ENCODE measurements at places on chromosomes 3 and 15. TPM values are rescaled to one million over a fixed set of nuclear protein-coding genes. Genes with fewer than 3 reads are reported as not detected.

- DNase-seq = no peak
These were observed 85.3 kb upstream of the MBNL1 start for GRCh38 chr3:152183473-152183872.

GRCh38 chr3:27542476-27542875, 58.3 kb upstream of the SLC4A7 start:
- DNase-seq = no peak

DNA sequence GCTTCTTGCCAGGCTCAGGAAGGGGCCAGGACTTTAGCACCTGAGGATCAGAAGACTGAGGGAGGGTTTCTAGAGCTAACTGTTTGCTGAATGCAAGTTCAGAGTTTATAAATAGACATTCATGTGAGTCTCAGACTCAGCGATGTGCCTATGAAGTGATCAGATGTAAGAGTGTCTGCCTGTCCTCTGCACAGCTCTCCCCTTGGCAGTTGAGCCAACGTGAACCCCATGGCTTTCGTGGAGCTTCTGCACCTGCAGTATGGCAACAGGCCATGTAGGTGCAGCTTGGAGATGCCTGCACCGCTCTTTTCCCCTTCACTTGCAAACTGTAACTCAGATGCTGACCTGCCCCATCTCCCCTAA, 141.9 kb downstream of the CHDH start:
- no peak for DNase-seq

The PGBD4 gene
- 2.0 TPM for total RNA-seq

DNA sequence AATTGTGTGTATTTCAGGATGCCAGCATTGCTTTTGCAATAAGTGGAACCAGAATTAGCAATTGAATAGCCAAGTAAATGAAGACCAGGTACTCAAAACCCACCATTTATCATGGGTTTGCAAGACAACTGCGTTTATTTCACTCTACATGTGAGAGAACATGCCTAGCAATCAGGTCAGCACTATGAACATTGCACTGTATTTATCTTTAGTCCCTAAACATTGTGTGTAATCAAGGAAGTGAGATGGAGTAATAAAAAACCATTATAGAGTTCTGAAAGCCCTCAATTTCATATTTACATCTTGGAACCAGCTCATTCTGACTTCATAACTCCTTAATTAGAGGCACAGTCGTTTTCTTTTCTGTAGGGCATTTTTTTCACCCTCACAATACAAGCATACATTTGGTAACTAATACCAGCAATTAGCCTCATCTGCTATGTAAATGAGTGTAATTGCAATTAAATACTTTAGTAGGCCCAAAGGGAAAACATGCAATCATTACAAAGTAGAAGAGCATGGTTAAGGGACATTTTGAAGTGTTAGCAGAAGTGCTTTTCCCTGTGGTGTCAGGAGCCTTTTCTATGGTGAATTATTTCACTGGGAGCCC, 153.1 kb upstream of the DPH6 start:
- DNase-seq = no peak

DNA sequence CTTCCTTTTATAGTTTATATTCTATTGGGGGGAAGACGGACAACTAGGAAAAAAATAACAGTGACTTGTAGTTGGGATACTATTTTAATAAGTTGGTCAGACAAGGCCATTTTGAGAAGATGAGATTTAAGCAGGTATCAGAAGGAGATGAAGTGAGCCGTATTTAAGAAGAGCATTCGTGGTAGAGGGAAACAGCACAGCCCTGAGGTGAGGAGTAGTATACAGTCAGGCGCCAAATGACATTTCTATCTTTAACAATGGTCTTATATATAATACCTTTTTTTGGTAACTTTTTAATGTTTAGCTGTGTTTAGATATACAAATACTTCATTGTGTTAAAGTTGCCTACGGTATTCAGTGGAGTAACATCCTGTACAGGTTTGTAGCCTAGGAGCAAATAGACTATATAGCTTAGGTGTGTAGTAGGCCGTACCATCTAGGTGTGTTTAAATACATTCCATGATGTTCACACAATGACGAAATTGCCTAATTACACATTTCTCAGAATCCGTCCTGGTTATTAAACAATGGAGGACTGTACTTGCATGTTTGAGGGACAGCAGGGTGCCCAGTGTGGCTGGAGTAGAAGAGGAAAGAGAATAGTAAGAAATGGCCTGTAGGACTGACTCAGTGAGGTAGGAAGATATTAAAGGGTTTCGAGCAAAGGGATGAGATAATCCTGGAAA, 1.6 kb downstream of the NKTR start:
- DNase-seq = no peak

Measured in osteocyte (in vitro differentiated cells).